Upper lobe of right lung (tissue), 1 donor: ENCODE measurements at places on chromosomes 6 and 20. TPM values are rescaled to one million over a fixed set of nuclear protein-coding genes. Genes with fewer than 3 reads are reported as not detected.

- H3K27me3 ChIP-seq: no peaks in the 10 kb centered on the region
- H3K27ac ChIP-seq: no peak overlapping the region
- H3K4me3 ChIP-seq: no peak overlapping the region
- H3K4me1 ChIP-seq: peaks cover 20% of the 10 kb centered on the region
These were observed 58.9 kb downstream of the IPCEF1 start for GRCh38 chr6:154297721-154298120.

- H3K4me3 ChIP-seq: no peak overlapping the region
- no peak overlapping the region for H3K27ac ChIP-seq
- no peaks in the 10 kb centered on the region for H3K36me3 ChIP-seq
- no peaks in the 10 kb centered on the region for H3K27me3 ChIP-seq
- DNase-seq: no peak
These were observed 485.7 kb upstream of the JARID2 start for GRCh38 chr6:14759976-14760672.

DNA sequence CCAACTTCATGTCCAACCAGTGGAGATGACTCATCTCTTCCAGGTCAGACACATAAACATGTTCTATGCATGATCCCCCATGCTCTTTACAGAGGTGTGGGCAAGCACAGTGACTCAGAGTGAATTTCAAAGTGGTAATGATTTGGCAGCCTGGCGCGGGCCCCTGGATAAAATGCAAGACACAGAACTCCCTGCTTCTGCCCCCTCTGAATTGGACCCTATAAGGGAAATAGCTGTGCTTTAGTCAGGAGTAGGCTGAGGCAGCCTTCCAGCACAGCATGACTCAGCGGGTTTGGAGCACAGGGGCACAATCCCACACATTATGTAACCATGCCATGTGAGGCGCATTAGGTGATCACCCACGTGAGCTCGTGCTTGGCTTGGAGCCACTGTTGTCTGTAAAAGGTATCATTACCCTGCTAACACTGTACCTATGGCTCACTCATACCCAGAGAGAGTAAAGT, 127.4 kb downstream of the C6orf118 start:
- no peaks in the 10 kb centered on the region for H3K4me1 ChIP-seq
- H3K4me3 ChIP-seq: no peak overlapping the region
- H3K27me3 ChIP-seq: no peaks in the 10 kb centered on the region
- no peak overlapping the region for H3K27ac ChIP-seq
- DNase-seq: no peak
- no peaks in the 10 kb centered on the region for H3K36me3 ChIP-seq

DNA sequence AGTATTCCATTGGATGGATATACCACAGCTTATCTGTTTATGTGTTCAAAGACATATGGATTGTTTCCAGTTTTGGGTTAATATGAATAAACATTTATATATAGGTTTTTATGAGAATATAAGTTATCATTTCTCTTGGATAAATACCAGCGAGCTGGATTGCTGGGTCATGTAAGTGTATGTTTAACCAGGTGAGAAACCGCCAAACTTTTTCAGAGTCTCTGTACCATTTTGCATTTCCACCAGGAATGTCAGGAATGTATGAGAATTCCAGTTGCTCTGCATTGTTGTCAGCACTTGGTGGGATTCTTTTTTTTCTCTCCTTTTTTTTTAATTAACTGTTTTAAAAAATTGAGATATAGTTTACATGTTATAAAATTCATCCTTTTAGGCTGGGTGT, 52.1 kb downstream of the PHF20 start:
- no peak for DNase-seq
- no peak overlapping the region for H3K4me3 ChIP-seq
- H3K4me1 ChIP-seq: peaks cover 10% of the 10 kb centered on the region
- H3K36me3 ChIP-seq: no peaks in the 10 kb centered on the region
- H3K27me3 ChIP-seq: no peaks in the 10 kb centered on the region
- no peak overlapping the region for H3K27ac ChIP-seq

DNA sequence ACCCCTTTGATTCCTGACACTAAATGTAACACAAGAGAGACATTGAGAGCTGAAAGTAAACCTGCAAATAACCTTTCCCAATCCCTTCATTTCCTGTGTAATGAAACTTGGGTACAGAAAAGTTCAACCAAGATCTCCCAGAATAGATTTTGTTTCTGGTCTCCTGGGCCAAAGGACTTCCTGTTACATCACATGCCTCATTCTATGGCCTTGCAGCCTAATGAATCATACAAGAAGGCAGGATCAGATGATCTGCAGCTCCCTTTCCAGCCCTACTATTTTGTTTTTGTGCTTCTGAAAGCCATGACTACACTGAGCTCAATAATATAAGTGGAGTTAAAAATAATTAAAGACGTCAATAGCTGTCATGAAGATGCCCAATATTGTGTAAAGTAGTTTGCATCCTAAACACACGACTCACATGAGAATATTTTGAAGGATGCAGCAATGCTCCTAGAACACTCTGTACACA, 73.4 kb upstream of the NOX3 start:
- no peaks in the 10 kb centered on the region for H3K27me3 ChIP-seq
- H3K4me3 ChIP-seq: no peak overlapping the region
- no peaks in the 10 kb centered on the region for H3K4me1 ChIP-seq
- H3K36me3 ChIP-seq: no peaks in the 10 kb centered on the region

GRCh38 chr6:107337191-107337741, 122.1 kb downstream of the PDSS2 start:
- H3K27ac ChIP-seq: no peak overlapping the region
- H3K4me3 ChIP-seq: no peak overlapping the region
- no peaks in the 10 kb centered on the region for H3K4me1 ChIP-seq
- DNase-seq: no peak
- no peaks in the 10 kb centered on the region for H3K27me3 ChIP-seq
- H3K36me3 ChIP-seq: no peaks in the 10 kb centered on the region

DNA sequence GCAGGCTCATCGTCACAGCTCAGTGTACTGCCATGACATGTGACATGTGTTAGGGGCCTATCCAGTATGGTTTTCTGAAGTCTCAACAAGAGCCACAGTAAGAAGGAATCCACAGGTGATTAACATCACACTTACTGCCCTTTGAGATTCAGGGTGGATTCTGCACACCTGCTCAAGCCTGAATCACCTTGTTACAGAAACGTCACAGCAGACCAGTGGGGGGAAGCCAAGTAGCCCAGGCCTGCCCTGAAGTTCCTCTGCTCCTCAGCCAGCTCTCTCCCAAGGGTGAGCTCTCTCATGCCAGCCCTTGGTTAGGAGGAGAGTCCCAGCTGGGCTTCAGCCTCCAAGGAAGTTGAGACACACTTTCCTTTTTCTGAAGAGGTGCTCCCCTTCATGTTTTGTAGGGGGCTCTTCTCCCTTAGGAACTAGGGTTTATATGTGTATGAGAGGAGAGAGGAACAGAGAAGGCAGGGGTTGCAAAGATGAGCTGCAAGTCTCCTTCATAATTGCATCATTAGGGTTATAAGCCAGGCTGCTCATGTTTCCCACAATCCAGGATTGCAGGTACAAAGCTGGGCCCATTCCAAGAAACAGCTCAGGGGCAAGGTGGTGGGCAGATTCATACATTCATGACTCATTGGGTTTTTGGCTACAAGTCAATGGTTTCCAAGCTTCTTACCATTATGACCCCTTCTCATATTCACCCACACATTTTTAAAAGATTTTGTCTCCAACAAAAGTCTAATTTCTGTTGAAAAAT, 11.6 kb downstream of the GSS start:
- DNase-seq: no peak
- peaks cover under 1% of the 10 kb centered on the region for H3K4me1 ChIP-seq
- H3K4me3 ChIP-seq: no peak overlapping the region
- no peaks in the 10 kb centered on the region for H3K27me3 ChIP-seq
- peaks cover 31% of the 10 kb centered on the region for H3K36me3 ChIP-seq

DNA sequence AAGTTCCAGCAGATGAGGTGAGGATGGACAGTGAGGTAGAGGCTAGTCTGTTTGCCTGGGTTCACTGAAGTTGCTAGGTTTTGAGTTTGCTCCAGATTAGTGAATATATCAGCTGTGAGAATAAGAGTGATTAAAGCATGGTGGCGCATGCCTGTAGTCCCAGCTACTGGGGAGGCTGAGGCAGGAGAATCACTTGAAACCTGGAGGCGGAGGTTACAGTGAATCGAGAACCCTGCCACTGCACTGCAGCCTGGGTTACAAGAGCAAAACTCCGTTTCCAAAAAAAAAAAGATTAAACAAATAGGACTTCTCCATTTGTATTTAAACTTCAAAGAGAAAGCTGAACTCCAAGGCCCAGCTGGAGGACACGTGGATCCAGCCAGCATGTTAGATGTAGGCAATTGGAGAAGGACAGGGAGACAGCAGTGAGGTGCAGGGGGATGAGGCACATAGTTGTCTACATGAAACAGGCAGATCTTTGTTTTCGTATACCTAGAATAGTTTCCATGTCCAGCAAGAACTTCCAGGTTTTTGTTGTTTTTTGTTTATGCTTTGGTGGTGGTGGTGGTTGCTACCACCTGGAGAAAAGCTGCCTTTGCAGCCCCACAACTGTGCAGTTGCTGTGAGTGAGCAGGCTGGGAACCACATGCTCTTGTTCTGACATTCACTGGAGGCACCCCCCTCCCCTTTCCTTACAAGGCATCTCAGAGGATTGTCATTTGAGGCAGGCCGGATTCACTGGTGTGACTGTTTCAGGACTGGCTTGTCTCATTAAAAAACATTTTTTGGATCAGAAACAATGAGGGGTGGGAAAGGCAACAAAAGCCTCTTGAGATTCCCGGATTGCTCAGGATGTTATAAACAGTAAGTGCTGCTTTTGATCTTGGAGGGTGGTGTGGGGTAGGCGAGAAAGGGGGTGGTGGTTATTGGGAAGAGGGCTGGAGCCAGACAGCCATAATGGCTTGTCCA, 72.3 kb downstream of the JARID2 start:
- no peak for DNase-seq
- H3K27ac ChIP-seq: no peak overlapping the region
- no peaks in the 10 kb centered on the region for H3K36me3 ChIP-seq

DNA sequence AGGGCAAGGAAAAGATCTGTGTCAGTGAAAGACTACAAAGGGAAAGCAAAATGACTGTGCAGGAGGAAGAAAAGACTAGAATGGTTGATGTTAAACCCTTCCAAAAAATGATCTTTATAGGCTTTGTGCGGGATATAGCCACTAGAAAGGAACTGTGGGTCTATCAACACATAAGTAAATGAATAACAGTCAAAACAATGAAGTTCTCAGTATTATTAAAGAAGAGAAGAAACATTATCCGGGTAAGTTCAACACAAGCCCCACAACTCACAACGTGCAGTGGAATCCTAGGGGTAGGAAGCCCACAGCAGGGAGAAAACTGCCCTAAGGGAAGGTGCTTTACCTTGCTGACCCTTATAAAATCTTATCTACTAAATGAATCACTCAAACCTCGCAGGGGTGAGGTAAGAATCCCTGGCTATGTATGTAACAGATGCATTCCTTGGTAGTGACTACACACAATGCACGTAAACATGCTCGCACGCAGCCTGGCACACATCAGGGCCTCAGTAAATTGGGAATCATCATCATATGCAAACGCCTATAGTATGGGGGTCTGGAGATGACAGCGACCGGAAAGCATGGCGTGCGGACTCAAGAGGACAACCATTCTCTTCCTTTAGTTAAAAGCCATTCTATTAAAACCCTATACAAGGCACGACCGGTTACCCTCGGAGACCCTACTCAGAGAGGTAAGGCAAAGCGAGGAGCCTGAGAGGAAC, 11.3 kb downstream of the TFAP2A start:
- no peak overlapping the region for H3K27ac ChIP-seq
- DNase-seq: no peak
- peaks cover 54% of the 10 kb centered on the region for H3K27me3 ChIP-seq

GRCh38 chr20:595330-596308, 14.5 kb downstream of the TCF15 start:
- H3K4me3 ChIP-seq: no peak overlapping the region
- no peaks in the 10 kb centered on the region for H3K36me3 ChIP-seq
- H3K27ac ChIP-seq: no peak overlapping the region
- H3K4me1 ChIP-seq: no peaks in the 10 kb centered on the region
- no peak for DNase-seq

DNA sequence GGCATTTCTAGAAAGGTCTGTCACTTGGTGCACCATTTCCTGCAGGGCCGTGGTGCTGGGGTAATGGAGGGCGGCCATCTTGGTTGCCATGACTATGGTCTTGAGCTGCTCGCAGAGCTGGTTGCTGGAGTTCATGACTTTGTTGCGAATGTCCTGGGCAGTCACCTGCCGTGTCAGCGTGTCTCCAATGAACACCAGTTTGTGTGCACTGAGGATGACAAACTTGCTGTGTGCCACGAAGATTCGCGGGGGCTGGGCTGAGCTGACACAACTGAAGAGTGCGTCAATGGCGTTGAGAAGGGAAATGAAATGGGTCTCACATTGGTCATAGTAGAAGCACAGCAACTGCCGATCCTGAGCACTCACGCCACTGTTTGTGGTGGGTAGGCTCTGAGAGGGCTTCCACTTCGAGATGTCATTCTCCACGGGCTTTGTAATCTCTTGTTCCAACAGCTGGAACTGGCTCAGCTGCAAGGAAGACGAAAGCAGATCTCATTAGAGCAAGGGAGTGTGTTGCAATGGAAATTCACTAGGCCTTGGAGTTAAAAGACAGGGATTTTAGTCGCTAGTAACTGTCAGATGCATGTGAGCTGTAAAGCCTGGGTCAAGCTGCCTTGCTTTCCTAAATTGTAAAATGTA, 47.1 kb downstream of the NEDD9 start:
- no peaks in the 10 kb centered on the region for H3K27me3 ChIP-seq
- H3K4me3 ChIP-seq: no peak overlapping the region
- peaks cover 78% of the 10 kb centered on the region for H3K36me3 ChIP-seq
- no peak overlapping the region for H3K27ac ChIP-seq
- no peaks in the 10 kb centered on the region for H3K4me1 ChIP-seq
- no peak for DNase-seq

GRCh38 chr20:57794600-57795341, 85.0 kb upstream of the PMEPA1 start:
- no peak for DNase-seq
- H3K4me3 ChIP-seq: no peak overlapping the region
- no peaks in the 10 kb centered on the region for H3K36me3 ChIP-seq
- H3K4me1 ChIP-seq: no peaks in the 10 kb centered on the region
- H3K27me3 ChIP-seq: no peaks in the 10 kb centered on the region
- no peak overlapping the region for H3K27ac ChIP-seq

GRCh38 chr6:109503327-109504224, 20.6 kb upstream of the ZBTB24 start:
- H3K27me3 ChIP-seq: no peaks in the 10 kb centered on the region
- no peak overlapping the region for H3K27ac ChIP-seq
- no peak for DNase-seq
- no peak overlapping the region for H3K4me3 ChIP-seq
- H3K36me3 ChIP-seq: no peaks in the 10 kb centered on the region
- H3K4me1 ChIP-seq: no peaks in the 10 kb centered on the region

The NOTCH4 gene
- 78.7 TPM for total RNA-seq

The SPEF1 gene
- 0.46 TPM for total RNA-seq

The HLA-DQA1 gene
- total RNA-seq: 111 TPM

The SLC13A3 gene
- 1.6 TPM for total RNA-seq

The FOXC1 gene
- 4.9 TPM for total RNA-seq

The E2F1 gene
- 2.4 TPM for total RNA-seq

The HDGFL1 gene
- total RNA-seq: not detected

The PPP2R5D gene
- total RNA-seq: 24.1 TPM

The SDC4 gene
- 345 TPM for total RNA-seq

The ADGB gene
- total RNA-seq: not detected

The C6orf141 gene
- total RNA-seq: 2.1 TPM

The OR2H2 gene
- not detected for total RNA-seq
